ENCODE measurements at places on chromosomes 2 and 18.

GRCh38 chr2:174344716-174345461 is 10.1 kb downstream of the SP9 start:
- no peak for DNase-seq

DNA sequence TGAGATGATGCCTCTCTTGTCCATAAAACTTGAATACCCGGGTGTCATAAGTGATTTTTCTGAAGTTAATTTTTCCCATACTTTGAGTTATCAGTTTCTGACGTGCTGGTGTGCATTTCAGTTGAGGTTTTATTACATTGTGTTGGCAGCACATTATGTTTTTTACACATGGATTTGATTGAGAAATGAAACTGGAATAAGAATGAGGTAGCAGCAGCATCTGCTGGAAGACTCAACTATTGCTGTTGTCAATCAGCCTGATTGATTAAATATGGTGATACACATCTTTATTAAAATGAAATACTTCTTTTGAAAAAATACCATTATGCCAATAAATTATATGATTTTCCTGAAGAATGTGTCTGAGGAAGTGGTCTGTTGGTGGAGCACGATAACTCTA is 60.5 kb downstream of the INSIG2 start:
- no peak for DNase-seq

GRCh38 chr2:11716689-11717321 is 29.6 kb upstream of the LPIN1 start:
- no peak for DNase-seq

DNA sequence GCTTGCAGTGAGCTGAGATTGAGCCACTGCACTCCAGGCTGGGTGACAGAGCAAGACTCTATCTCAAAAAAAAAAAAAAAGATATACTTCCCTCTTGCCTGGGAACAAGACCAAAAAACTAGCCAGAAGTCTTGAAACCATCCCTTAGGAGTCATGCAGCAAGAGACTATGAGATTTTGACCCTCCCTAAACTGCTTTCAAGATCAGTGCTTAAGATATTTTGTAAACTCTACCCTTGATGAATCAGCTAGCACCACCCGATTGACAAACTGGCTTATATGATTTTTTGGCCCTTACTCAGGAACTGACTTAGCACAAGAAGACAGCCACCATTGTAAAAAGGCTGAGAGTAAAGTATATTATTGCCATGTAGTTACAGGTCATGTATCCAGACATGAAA is 3.8 kb downstream of the SULT1C3 start:
- DNase-seq: no peak
